ENCODE measurements at places on chromosomes 12 and 14.

DNA sequence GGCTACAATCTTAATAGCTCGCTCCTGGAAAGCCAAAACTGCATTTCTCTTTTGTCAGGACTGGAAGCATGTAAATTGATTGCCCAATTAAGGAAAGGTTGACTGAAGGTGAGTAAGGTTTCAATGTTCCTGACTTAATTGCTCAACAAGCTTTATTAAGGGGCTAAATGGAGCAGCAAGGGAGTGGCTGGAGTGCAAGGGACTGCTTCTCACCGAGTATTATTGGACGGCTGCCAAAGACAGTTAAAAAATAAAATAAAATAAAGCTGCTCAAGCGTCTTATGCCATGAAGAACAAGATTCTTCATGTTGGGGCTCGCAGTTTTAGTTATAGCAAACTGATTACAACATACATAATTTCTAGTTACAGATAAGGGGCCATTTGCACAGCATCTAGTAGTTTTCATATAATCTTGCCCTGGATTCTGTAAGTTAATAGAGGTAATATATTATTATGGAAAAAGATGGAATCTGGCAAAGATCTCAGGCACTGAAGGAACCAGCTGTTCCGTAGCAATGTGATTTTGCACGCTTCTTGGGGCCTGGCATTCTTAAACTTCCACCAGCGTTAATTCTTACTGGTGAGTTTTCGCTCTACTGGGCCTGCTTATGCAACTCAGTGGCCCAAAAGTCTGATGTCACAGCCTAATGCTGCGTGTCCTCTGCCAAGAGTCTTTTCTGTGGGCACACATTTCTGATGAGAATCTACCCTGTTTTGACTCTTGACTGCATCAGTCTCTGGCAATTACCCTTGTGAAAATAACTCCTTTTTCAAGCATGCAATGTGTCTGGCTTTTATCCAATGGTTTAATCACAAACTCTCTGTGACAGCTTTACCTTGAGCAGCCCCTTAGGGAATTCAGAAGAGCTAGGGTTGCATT lies 108.5 kb downstream of the SLC38A1 start:
- DNase-seq = no peak

- DNase-seq = no peak
These were observed 218.1 kb upstream of the SRRM4 start for GRCh38 chr12:118763234-118763633.

- no peak for DNase-seq
These were observed 178.1 kb downstream of the ADGRD1 start for GRCh38 chr12:131131808-131132117.

DNA sequence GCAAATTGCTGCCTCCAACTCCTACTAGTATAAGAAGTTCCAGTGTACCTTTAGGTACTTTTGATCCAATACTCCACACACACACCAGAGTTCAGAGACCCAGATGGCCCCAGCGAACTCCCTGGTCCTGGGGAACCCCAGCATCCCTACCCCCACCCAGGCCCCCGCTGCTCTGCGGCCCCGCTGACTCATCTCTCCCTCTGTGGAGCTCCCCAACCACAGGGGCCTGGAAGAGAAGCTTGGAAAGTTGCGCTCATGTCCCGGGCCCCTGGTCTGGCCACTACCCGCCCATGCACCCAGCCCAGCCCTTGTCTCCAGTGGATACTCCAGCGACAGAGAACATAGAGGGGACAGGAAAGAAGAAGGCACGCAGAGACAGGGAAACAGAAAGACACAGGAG lies 4.2 kb upstream of the SP7 start:
- DNase-seq = no peak

- no peak for DNase-seq
These were observed 1.8 kb downstream of the TBC1D30 start for GRCh38 chr12:64826234-64826633.

GRCh38 chr12:65881348-65881961 lies 57.2 kb downstream of the HMGA2 start:
- DNase-seq = no peak

DNA sequence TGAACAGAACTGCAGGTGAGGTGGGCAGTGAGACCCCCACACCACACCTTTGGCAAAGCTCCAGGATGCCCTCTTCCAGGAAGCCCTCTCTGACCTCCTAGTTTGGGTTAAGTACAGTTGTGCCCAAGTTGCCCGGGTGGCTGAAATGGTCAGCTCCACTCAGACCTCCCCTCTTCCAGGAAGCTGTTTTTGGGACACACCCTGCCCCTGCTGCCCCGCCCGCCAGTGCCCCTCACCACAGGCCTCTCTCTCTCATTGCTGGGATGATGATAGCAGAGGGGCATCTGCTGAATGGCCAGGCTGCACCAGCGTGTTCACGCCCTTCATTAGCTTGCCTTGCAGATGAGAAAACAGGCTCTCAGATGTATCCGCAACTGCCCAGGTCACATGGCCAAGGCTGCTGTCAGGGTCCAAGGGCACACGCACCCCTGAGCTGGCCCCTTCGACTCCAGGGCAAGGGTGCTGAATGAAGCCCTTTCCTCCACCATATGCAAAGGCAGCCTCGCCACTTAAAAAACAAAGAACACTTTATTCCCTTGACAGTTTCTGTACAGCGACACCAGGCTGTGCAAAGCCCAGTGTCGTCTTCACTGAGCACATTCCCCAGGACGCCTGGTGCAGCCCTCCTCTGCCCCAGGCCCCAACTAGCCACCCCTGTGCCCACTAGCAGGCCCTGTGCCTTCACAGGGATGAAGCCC lies 15.5 kb downstream of the SLC25A29 start:
- DNase-seq = no peak

- no peak for DNase-seq
These were observed 249.5 kb upstream of the DCN start for GRCh38 chr12:91432089-91432488.

DNA sequence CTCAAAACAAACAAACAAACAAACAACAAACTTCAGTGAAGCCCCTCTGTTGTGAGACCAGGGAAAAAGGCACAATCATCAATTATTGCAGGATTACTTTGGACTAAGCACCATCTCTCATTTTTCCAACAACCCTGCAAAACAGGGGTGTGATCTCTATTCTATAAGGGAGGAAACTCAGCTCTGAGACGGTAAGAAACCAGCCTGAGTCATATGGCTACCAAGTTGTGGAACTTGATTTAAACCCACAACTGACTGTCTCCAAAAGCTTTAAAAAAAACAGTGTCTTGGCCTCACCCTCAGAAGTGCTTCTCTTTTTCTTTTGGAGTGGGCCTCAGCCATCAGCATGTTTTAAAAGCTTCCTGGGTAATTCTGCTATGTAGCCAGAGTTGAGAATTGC lies 49.8 kb downstream of the RIN3 start:
- DNase-seq = no peak

DNA sequence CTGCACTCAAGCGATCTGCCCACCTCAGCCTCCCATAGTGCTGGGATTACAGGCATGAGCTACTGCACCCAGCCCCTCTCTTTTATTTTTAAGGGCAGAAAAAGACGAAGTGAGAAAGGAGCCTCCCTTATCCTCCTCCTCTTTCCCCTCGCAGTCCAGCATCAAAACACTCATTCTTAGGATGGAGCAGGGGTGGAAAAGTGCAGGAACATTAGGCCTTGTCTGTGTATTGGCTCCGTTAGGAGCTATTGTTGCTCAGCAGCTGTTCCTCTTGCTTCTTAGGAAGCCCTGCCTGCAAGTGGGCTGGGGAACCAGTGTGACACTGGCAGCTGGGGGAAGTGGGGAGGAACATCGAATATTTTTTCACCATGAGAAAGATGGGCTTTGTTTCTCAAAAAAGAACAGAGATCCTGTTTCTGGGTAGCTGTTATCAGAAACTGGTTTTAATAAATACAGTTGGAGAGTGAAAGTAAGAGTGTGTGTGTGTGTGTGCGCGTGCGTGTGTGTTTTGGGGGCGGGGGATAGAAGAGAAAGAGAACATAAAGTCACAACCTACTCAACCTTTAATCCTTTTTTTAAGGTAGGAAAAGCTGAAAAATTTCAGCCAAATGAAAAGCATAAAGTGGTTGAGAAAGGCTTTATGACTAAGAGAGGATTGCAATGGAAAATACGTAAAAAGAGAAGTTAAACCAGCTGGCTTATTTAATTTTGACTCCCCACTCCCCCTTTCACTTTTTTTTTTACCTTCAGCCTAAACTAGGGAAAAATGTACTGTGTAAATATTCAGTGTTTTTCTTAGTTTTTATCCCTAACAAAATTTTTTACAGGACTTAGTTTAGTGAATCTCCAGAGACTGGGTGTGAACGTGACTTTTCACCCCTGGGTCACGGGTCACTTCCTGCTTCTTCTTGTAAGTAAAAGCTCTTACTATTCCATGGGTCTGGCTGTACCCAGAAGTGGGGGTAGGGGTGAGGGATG lies 197.2 kb upstream of the PLEKHG7 start:
- DNase-seq = no peak

DNA sequence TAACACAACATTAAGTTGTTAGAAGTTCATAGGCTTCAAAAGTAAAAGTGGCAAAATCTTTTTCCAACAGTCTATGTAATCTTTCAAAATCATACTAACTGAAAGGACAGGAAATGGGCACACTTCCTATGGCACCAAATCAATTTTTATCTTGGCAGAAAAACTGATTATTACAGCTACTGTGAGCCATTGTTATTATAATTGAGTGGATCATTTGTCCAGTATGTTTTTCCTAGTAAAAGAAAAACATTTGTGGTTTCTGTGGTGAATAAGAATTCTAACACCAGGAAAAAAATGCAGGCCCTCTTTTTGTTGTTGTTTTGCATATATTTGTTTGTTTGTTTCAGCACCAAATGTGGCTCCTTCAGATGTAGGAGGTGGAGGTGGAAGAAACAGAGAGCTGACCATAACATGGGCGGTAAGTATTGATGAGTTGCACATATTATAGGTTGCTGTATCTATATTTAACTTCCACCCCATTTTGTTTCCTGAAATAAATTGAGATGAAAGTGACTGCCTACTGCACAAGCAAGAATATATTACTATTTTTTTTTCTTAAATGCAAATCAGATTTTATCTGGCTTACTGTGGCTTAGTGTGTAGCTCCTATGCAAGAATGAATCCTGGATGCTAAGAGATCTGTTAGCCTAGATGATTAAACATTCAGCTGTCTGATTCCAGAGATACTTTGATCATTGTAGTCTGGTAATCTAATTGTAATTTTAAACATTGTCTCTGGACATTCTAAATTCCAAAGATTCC lies 174.1 kb upstream of the PDZRN4 start:
- no peak for DNase-seq

Data from HFF-Myc (cell line).